ENCODE measurements at places on chromosomes 2 and 18.

DNA sequence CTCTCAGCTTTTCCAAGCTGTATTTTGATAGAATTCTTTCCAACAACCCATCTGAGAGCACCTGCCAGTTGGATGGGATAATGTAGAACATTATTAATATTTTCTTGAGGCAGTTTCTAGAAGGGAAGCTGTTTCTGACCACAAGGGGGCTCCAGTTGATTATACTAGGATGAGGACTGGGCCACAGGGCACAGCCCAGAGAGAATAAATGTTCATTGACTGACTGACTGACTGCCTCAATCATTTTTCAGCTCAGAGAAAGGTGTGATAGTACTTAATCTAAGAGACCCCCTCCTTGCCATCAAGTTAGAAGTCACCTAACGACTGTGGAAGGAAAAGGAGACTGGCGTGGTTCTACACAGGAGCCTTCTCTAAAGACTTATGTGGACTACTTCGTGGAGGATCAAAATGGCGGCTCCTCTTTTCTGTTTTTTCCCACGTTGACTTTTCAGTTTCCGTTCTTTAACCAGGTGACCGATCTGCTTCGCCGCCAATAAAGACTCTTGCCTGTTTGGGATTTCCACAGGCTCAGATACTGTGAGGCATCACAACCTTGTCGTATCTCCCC is 31.9 kb upstream of the CREG2 start:
- DNase-seq: no peak

DNA sequence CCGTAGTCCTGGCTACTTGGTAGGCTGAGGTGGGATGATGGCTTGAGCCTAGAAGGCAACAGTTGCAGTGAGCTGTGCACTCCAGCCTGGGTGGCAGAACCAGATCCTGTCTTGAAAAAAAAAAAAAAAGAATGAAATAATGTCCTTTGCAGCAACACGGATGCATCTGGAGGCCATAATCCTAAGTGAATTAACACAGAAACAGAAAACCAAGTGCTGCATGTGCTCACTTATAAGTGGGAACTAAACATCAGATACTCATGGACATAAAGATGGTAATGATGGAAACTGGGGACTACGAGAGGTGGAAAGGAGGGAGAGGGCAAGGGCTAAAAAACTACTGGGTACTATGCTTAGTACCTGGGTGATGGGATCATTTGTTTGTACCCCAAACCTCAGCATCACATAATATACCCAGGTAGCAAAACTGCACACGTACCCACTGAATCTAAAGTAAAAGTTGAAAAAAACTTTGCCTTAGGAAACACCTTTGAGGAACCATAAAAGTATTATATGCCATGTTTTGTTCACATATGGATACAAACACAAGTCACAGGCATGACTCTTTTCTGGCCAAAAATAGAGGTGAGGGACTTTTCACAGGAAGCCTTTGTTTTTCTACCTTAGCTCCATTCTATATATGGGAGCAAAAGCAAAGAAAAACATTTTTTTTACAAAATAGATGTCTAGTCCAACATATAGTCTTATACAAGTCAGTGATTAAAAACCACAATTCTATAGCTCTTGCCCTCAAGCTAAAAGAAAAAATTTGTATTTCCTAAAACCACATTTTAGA is 36.6 kb downstream of the GPR155 start:
- DNase-seq: no peak

GRCh38 chr2:26577442-26578112 is 63.6 kb downstream of the CIB4 start:
- DNase-seq: peak; percentile 27

- DNase-seq: no peak
These were observed 60.4 kb downstream of the KCNJ3 start for GRCh38 chr2:154758871-154759270.

DNA sequence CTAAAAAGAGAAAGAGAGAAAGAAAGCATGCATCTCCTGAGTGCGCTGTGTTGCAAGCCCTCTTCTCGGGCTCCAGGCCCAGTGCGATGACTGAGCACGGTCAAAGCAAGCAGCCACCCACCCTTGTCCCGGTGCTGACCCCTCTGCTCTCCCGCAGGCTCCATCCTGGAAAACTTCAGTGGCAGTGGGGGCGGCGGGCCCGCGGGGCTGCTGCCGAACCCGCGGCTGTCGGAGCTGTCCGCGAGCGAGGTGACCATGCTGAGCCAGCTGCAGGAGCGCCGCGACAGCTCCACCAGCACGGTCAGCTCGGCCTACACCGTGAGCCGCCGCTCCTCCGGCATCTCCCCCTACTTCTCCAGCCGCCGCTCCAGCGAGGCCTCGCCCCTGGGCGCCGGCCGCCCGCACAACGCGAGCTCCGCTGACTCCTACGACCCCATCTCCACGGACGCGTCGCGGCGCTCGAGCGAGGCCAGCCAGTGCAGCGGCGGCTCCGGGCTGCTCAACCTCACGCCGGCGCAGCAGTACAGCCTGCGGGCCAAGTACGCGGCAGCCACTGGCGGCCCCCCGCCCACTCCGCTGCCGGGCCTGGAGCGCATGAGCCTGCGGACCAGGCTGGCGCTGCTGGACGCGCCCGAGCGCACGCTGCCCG is 252.5 kb downstream of the GLI2 start:
- DNase-seq: no peak

DNA sequence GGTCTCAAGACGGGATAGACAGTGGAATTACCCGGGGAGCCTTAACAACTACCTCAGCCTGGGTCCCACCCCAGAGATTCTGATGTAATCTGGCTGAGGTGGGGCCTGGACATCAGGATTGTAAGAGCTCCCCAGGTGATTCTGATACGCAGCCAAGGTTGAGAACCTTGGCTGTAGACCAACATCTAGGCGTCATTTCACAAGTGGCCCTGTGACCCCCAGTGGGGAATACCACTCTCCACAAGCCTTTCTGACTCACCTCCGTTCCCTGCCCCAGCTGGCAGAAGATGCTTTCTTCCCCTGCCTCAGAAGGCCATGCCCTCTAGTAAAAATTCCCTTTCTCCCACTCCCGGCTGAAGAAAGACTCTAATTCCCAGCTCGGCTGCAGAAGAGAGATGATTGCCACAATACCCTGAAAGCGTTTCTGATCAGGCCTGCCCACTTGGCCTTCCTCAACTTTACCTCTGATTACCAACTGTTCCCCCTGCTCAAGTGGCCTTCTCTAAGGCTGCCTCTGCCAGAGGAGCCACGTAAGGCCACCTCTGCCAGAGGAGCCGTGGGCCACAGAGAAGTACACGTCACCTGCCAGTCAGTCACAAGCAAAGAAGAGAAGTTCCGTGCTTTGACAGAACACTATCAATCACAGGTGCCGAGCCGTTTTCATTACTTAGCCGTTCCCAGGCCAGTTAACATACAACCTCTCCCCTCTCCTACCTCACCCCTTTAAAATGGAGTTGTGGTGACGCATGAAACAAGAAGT is 116.8 kb upstream of the PKDCC start:
- no peak for DNase-seq

DNA sequence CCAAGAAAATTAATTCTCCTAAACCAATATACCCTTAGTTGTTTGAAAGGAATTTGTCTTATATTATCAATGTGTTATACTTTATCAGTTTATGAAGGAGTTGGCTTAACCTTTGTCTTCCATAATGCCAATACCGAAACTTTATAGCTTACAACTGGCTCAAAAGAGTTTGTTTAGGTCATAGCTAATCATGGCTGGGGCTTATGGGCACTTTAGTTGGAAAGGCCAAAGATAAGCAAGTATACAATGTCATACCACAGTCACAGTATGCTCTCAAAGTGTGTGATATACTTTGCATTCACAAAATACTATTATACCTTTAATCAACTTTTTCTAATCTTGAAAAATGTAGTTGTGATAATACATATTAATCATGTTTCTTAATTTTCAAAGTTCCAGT is 2.3 kb downstream of the KLHL41 start:
- no peak for DNase-seq

DNA sequence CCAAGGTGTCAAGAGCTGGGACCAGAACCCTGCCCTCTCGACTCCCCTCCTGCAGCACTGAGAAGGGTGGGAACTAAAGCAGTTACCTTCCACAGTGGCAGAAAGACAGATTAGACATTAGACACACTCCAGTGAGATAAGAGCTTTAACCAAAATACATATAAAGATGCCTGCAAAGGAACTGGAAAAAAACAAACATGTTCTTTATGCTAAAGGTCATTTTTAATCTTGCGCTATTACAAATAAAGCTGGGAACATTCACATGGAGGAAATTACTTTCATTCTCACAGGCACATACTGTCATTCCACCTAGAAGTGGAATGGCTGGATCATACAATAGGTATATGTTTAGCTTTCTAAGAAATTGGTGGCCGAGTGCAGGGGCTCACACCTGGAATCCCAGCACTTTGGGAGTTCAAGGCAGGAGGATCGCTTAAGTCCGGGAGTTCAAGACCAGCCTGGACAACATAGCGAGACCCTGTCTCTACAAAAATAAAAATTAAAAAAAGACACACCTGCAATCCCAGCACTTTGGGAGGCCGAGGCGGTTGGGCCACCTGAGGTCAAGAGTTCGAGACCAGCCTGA is 41.9 kb downstream of the C2orf76 start:
- DNase-seq: no peak

DNA sequence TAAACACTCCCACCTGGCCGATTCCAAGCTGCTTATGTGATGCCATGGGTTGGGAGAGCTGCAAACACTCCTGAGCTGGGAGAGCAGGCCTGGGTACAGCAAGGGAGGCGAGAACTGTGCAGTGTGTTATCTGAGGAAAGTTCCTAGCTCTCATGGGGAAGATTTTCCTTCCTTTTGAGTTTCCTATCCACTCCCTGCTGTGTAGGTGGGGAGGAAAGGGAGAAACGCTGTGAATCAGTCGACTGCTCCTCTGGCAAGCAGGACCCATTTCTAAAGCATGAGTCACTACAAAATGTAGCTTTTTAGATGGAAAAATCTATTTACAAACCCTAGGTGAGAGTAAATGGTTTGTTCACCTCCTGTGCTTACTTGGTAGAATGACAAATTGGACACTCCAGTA is 80.4 kb downstream of the SH3RF3 start:
- peak; percentile 28 for DNase-seq

GRCh38 chr2:26011990-26012856 is 21.7 kb upstream of the RAB10 start:
- peak; percentile 25 for DNase-seq

- no peak for DNase-seq
These were observed 332.6 kb downstream of the SOX11 start for GRCh38 chr2:6024784-6025183.

DNA sequence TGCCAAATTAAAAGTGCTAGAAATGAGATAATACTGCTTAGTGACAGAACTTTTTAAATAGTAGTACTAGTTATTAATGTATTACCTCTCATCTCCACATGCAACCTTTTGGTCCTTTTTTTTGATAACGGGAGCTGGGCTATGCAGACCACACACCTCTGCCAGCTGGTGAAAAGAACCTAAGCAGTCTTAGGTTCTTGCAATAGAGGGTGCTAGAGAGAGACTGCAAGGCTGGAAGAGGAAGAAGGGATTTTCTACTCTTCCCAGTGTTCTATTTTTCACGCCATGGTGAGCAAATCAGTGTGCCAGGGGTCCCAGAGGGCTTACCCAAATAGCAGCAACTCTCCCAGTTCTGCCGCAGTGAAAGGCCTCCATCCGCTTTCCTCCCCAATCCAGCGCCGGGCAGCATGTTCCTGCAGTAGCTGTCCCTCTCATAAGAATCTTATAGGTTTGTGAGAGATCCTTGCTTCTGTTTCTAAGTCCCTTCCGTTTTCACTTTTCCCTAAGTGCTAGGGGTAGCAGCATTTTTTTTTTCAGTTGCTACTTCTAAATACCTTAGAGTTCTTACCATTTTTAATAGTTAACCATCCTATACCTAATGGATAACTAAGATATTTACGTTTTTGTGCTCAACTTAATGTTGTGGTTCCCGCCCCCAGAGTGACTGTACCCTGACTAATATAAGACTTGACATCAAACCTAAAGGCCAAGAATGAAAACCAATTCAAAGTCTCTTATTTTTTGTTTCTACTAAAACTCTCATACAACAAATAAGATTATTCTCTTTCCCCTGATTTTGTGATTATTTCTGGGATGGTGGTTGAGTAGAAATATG is 69.4 kb upstream of the UBE2E3 start:
- DNase-seq: no peak

DNA sequence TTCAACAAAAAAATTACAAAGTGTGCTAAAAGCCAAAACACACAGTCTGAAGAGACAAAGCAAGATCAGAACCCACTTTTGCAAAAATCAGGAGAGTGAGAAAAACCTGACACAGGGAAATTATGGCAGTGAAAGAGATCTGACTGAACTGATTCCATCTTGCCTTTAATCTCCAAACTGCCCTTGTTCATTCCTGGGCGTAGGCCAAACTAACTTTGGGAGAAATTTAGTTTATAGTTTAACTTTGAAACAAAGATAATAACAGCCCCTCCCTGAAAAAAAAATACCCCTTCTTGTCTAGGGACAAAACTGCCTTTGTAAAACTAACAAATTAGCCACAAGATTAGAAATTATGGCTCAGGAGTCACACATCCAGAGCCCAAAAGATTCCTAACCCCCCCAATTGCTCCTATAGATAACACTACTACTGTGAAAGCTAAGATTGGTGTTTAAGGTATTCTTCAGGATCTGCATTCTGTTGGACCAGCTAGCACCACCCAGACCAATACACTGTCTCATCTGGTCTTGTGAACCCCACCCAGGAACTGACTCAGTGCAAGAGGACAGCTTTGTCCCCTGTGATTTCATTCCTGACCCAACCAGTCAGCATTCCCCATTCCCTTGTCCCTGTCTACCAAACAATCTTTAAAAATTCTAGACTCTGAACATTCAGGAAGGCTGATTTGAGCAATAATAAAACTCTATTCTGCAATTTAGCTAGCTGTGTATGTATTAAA is 226.1 kb upstream of the SH3BP4 start:
- DNase-seq: no peak

- peak; percentile 8 for DNase-seq
These were observed 143.5 kb downstream of the CELF4 start for GRCh38 chr18:37422116-37422515.

DNA sequence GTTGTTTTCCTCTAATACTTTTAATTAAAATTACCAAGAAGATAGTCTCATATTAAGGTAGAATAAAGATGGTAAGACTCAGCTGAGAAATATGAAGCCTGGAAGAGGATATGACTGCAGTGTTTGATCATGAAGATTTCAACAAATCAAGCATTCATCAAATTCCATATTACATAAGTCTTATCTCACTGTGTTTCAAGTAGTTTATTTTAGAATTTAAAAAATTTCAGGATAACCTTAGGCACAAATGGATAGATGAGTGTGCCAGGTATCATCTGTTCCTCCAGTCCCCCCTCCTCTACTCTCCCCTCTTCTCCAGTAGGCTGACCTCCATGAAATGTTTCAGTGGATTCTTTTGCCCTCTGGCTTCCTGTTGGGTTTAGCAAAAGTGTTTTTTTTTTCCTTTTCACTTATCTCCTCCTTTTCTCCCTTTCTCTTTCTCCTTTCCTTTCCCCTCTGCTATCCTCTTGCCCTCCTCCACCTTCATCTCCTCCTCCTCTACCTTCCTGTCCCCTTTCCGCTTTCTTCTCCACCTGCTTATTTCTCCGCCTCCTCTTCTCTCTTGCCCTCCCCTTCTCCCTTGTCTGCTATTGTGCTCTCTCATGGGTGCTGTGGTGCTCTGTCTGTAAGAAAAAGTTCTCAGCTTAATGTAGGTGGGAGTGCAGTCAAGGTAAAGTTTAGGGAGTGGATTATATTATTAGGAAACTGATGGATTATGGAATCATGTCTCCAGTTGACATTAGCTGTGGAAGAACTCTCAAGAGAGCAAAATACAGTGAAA is 72.8 kb downstream of the ABI2 start:
- DNase-seq: no peak

GRCh38 chr18:25875551-25876240 is 214.7 kb downstream of the SS18 start:
- DNase-seq: no peak
